ENCODE measurements at places on chromosomes 16 and 17.

DNA sequence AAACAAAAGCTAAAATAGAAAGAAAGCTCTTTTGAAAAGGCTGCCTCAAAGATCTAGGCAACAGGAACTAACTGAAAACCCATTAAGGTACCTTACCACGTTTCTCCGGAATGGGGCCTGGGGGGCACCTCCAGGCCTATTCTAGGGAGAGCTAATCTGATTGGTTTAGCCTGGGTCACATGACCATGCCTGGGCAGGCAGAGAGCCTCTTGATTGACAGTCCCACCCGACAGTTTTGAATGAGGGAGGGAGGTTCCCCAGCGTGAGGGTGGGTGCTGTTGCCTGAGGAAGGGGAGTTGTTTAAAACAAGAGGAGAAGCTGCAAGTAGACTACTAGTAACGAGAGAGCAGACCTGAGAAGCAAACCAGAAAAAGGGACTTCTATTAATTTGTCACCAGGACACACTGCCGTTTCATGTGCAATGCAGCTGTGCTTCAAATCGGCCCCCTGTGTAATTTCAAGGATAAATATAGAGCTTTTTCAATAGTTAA is 143.4 kb upstream of the HS3ST2 start:
- DNase-seq = peak; percentile 66

DNA sequence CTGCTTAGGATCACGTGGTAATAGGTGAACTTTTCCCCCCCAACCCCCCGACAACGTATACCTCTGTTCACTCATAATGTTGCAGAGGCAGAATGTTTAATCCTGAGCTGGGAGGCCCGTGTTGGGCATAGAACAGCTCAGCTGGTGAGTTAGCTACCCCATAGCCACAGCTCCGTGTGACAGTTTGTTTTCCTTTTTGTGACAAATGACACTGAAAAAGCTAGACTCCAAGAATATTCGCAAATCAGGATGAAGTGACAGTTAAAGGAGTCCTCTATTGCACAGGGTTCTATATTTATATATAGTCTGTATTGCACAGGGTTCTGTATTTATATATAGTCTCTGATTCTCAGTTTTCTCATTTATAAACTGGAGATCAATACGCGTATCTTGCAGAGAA is 33.8 kb downstream of the MYH13 start:
- DNase-seq = no peak

- DNase-seq = no peak
Observed at GRCh38 chr17:28291780-28292330, 27.1 kb upstream of the TMEM97 start.

DNA sequence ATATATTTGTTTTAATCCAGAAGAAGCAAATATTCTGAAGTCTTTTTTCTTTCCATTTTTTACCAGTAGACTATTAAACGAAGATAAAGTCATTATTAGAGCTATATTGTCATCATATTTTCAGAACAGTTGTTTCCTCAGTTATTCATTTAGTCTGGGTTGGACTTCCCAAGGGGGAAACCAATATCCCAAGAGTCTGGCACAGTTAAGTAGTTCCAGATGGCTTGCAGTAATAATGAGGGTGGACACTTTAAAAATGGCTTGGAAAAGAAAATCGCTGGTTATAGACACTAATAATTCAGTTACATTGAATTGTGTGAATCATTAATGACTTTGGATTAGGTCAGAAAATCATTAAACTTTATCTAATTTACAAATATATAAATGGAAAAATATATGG is 3.9 kb downstream of the PPM1E start:
- no peak for DNase-seq

DNA sequence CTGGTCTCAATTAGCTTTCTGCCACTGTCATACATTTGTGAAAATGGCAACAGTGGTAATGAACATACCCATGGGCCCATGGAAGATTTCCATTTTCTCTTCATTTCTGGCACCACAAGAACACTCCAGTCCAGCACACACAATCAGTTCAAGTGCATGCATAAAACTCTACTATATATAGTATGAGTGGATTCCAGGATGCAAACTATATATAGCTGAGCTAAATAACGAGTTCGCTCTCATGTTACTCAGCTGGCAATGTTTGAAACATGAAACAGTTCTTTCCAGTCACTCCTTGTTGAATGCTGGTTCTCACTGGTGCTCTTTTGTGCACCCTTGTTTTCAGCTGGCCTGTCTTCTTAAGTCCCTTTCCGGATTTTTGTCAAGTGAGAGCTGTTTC is 75.2 kb upstream of the DHX40 start:
- no peak for DNase-seq

DNA sequence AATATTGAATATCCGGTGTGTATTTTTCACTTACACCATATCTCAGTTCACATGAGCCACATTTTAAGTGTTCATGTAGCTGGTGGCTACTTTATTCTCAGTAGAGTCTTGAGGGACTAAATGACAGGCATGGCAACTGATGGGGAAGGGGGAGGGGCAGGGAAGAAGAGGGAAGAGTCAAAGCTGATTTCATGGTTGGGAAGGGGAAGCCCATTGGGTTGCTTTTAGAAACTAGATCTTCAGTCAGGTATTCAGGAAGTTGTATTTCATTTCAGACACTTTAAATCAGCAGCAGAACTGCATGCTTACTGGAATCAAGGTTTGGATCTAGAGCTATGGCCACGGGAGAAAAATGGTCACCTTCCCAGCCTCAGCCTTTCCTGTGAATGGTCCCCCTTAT is 2.9 kb upstream of the WIPI1 start:
- no peak for DNase-seq

DNA sequence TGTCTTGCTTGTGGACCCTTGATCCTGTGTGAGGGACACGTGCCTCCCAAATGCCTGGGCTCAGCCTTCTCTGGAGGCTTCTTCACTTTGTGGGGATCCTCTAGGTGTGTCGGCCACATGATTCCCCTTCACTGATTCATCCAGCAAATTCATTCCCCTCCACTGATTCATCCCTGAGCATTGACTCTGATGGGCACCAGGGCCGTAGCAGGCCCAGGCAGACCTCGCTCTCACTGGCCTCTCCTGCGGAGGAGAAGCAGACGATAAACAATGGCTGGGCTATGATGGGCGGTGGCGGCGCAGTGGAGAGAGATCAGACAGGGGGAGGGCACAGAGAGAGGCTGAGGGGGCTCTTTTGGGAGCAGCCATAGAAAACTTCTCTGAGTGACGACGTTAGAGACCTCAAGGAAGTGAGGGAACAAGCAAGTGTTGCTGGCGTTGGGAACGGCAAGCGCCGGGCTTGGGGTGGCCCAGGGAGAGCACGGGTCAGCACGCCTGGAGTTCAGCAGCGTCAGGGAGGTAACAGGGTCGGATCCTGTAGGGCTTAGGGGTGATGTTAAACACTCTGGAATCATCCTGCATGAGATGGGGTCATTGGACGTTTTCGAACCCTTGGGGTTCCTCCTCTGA is 17.5 kb upstream of the RPTOR start:
- no peak for DNase-seq

- DNase-seq = no peak
Observed at GRCh38 chr17:40356990-40357881, 7.3 kb downstream of the GJD3 start.

DNA sequence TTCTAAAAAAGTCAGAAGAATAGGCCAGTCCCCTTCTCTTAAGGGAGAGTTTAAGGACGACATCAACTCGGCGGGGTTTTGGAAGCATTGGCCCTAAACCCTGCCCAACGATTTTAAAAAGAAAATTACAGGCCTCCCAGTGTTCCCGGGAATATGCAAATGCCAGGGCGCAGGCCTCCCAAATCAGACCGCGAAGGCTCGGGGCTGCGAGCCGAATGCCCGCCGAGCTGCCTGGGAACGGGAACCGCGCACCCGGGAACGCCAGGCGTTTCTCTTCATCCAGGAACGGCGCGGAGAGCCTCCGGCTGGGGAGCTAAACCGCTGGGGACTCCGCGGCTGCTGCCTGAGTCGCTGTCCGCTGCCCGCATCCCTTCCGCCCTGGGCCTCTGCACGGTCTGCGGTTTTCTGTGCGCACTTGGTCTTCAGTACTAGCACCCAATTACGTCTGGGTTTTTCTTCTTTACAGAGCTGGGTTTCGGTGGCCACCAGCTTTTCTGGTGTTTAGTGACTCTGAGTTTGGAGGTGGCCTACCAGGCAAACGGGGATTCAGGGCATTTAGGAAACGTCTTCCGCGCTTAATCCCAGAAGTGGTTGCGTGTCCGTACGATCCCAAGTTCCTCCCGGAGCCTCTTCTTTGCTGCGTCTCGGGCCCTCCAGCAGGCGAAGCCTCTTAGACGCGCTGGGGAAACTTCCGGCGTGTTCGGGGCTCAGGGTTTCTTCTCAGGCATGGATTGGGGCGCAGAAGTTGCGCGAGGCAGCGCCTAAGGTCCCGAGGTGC is 5.7 kb downstream of the IRX5 start:
- DNase-seq = no peak

GRCh38 chr17:17836818-17837379 is at the start of gene SREBF1:
Gene SREBF1 (minus strand): TSS chr17:17836986. CDS start chr17:17836817, 169 bp downstream.
- DNase-seq = peak; percentile 86

GRCh38 chr17:42475835-42476234 is 17.2 kb downstream of the ATP6V0A1 start:
- no peak for DNase-seq

- no peak for DNase-seq
Observed at GRCh38 chr17:51044976-51045375, 75.7 kb downstream of the SPAG9 start.

GRCh38 chr17:44850612-44851011 is 2.9 kb downstream of the HIGD1B start:
- no peak for DNase-seq

DNA sequence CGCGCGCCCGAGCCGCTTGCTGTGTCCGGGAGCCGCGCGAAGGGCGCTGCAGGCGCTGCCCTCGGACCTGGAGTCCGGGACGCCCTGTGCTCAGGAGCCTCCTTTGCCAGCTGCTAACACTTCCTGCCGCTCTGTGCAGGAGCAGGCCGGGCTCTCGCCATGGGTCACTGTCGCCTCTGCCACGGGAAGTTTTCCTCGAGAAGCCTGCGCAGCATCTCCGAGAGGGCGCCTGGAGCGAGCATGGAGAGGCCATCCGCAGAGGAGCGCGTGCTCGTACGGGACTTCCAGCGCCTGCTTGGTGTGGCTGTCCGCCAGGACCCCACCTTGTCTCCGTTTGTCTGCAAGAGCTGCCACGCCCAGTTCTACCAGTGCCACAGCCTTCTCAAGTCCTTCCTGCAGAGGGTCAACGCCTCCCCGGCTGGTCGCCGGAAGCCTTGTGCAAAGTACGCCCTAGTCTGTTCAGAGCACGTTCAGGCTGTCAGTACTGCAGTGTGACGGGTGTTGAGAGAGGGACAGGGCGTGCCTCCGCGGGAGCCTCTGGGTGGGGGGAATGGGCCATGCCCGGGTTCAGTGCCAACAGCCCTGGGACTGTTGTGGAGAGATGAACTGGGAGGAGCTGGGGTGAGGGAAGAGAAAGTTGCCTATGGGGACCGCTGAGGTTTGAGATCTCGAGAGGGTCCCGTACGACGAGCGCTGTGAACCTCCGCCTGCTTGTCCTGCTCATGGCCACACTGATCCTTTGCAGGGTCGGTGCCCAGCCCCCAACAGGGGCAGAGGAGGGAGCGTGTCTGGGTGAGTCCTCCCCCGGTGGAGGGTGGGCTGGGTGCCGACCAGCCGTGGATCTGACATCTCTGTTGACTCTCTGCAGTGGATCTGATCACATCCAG is 1.3 kb downstream of the ZNF276 start:
- peak; percentile 51 for DNase-seq

GRCh38 chr17:43912635-43913304 is 5.4 kb upstream of the MPP2 start:
- no peak for DNase-seq

- no peak for DNase-seq
Observed at GRCh38 chr16:7185689-7186088, 147.0 kb upstream of the RBFOX1 start.

DNA sequence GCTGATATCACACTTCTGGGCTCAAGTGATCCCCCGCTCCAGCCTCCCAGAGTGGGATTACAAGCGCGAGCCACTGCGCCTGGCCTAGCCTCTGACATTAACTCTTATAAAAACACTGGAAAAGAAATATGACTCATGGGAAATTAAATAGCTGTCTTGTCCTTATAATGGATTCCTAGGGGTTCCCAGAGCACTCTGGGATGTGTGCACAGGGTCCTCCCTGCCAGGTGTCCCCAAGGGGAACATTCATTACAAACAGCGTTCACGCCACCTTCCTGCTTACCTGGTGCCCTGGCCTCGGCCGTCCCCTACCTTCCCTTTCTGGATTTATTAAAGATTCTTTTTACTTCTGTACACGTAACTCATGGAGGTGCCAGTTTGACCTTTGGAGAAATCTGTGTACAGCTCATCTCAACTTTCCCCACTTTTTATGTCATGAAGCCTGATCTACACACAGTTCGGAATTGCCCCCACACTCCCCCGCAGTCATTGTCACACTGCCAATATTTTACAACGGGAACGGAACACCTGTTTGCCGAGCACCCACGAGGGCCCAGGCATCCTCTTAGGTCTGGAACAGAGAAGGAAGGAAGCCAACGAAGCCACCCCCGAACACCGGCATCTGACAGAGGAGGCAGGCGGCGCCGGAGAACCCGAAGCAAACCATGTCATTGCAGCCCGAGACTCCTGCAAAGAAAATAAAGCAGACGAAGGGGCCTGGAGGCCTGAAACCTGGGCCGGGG is 39.7 kb upstream of the MEAK7 start:
- no peak for DNase-seq

GRCh38 chr16:7216719-7217118 is 115.9 kb upstream of the RBFOX1 start:
- no peak for DNase-seq

DNA sequence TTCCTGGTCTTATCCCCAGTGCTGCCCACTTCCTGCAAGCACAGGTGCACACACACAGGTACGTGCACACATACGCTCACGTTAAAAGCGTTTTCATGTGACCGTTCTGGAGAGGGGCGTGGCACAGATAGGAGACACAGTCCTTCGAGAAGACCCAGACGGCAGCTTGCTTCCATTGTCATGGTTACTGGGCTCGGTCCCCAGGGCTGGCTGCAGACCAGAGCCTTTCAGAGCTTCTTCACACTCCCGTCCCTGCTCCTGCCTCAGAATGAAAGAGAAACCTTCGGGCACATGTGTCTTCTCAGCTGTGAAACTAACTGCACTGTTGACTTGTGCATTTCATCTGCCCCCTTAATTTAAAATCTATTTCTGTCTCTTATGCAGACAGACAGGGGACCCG is 154.2 kb downstream of the PITPNC1 start:
- DNase-seq = peak; percentile 80

GRCh38 chr17:36498560-36499300 is 12.2 kb downstream of the ZNHIT3 start:
- DNase-seq = no peak

DNA sequence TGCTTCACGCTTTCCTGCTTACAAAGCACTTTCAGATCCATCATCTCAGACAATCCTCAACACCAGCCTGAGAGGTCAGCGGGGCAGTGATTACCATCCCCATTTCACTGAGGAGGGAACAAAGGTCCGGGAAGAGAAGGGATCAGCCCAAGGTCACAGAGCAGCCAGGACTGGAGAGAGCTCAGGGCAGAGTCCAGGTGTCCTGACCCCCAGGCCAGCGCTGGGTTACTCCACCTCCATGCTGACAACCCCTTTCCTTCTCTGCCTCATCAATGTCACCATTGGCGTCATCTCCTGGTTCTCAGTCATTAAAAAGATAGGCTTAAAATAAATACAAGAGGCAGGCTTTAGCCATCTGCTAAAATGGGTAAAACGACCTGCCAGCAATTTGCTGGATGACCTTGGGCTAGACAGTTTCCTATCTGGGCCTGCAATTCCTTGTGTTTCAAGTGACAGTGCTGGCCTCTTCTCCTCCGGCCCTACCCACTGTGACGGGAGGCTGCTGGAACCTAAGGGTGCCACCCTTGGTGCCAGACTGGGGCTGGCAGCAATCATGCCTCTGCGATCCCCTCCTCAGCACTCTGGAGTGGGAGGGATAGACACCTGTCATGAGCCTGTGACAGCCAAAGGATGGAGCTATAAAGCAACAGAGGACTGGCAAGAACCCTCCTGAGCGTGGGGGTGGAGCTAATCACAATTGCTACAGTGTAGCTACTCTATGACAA is 79.5 kb upstream of the CCL1 start:
- DNase-seq = no peak
